ENCODE measurements at places on chromosomes 1 and 21.

GRCh38 chr1:16938351-16939321 lies 16.9 kb downstream of the CROCC start:
- DNase-seq = no peak

DNA sequence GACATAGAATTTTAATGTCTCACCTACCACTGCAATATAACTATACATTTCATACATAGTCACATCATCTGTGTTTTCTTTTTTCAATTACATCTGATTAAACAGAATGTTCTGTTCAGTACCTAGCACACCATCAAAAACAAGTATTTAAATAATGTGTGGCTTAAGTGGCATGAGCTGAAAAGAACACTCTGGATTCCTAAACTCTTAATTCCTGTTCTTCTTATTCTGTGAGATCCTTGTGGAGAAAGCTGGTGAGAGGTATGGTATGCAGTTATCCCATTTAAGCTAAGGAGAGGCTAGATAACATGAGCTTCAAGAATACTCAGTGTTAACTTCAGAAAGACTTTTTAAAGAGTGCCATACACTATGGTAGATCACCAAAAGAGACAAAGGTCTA lies 5.5 kb downstream of the TP53BP2 start:
- no peak for DNase-seq

DNA sequence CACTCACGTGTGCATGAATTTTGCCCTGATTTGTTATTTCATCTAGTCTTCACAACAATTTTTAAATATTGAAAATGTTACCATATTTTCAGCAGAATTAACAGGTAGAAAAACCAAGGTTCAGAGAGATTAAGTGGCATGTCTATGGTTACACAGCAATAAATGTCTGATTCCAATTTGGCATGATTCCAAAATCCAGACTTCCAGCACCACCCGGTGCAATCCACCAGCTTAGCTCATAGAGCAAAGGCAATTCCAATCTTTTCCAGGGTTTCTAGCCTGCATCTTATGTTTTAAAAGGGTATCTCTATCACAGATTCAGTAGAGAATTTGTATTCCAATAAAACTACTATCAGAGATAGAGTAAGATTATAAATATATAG lies 161.8 kb downstream of the TPR start:
- no peak for DNase-seq

GRCh38 chr1:215754112-215754511 lies 187.0 kb downstream of the KCTD3 start:
- no peak for DNase-seq

GRCh38 chr1:73333847-73334503 lies 864.0 kb downstream of the LRRIQ3 start:
- no peak for DNase-seq

DNA sequence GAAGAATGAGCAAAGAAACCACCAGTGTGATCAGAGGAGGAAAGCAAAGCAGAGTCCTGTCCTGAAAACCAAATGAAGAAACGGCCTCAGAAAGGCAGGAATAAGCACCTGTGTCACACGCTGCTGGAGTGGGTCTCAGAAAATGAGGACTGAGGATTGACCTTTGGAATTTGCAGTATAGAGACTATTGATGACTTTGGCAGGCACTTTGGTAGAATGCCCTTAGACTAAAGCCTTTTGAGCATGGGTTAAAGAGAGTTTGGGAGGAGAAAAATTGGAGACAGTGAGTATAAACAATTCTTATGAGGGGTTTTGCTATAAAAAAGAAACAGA lies 43.2 kb downstream of the HENMT1 start:
- DNase-seq = no peak

GRCh38 chr1:203915811-203916210 lies 54.4 kb downstream of the SNRPE start:
- DNase-seq = no peak

GRCh38 chr1:45010855-45011811 lies at the start of gene HECTD3:
Gene HECTD3, minus strand, starts transcription at chr1:45011324. Its CDS starts 67 bp downstream, at chr1:45011257.
- DNase-seq = peak; percentile 77

GRCh38 chr1:26132128-26132833 lies 20.7 kb downstream of the PDIK1L start:
- no peak for DNase-seq

GRCh38 chr21:33035147-33035546 lies 9.4 kb downstream of the OLIG2 start:
- DNase-seq = no peak

DNA sequence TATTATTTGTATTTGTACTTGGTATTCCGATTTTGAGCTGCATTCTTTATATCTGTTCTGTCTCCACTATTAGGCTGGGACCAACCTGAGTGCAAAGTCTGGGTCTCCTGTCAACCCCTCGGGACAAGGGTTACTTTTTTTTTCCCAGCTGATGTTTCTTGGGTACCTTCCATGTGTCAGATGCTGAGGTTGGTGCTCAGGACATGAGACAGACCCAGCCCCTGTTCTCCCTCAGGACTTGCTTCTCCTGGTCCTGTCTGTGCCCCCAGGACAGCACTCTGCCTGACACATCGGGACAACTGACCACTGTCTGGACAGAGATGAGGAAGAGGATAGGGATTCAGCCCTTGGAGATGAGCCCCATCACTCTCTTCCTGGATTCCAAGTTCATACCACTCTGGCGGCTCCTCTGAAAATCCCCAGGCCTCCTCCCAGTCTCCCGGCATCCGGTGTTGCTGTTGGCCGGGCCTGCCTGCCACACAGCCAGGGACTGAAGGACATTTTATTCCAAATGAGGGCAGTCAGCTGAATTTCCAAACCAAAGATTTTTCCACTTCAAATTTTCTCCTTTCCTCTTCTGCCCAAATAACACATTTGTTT lies 55.6 kb upstream of the FMOD start:
- DNase-seq = no peak

- DNase-seq = no peak
Measured at GRCh38 chr21:26563856-26564503, 9.1 kb downstream of the CYYR1 start.

GRCh38 chr21:37658121-37658816 lies 258.0 kb downstream of the KCNJ6 start:
- DNase-seq = no peak

- DNase-seq = no peak
Measured at GRCh38 chr1:237677979-237678378, 212.7 kb downstream of the ZP4 start.

- DNase-seq = no peak
Measured at GRCh38 chr1:28037946-28038345, 50.5 kb downstream of the EYA3 start.

- DNase-seq = no peak
Measured at GRCh38 chr1:6859415-6860343, 74.4 kb downstream of the CAMTA1 start.

DNA sequence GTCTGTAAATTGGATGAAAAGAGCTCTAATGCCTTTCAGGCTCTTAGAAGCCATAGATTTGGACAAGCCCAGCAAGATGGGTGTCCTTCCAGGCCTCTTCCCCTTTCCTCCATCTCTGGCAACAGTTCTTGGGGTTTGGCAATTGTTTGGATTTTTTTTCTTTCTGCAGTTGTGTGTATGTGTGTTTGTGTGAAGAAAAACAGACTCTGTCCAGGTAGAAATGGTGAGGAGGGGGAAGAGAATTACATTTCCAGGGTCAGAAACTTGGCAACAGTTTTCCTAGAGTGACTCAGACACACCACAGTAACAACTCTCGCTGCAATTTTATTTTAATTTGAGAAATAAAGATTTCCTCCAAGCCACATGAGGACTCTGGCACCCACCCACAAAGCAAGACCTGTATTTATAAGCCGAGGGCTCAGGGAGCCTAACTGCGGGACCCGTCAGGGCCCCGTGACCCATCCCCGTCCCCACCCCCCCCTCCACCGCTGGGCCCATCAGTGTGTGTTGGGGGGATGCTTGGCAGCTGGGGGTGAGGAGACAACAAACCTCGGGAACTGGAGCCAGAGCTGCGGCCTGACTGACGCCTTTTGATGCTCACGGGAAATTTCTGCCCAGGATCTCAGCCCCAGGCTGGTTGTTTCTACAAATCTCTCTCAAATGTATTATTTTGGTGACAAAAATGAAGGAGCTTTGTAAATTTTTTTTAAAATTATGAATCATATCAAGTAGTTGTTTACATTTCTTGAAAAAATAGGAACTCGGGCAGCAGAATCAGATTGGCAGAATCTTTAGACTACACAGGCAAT lies 4.4 kb downstream of the TMEM200B start:
- DNase-seq = no peak

DNA sequence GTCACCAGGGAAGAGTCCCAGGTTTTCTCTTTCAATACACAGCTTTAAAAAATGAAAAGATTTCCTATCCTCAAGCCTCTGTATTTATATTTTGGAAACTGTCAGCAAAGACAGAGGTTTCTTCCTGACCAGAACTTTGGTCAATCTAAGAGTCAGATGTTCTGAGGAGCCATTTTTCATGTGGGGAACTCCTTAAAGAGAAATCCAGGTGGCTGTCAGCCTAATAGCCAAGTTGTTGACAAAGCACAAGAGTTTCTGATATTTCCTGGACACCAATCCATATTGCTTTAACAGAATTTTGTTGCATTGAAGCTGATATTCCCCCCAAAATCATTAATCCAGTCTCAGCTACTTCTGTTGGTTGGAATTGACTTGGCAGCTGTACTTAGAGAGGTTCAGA lies 318.6 kb upstream of the NFIA start:
- no peak for DNase-seq

GRCh38 chr1:115411371-115412063 lies 73.5 kb upstream of the NGF start:
- DNase-seq = no peak
